ENCODE measurements at places on chromosomes 11 and 22. TPM values are rescaled to one million over a fixed set of nuclear protein-coding genes. Genes with fewer than 3 reads are reported as not detected.

The SCGB1C1 gene
- not detected for total RNA-seq

The PRG3 gene
- total RNA-seq: not detected

The APOA5 gene
- total RNA-seq: not detected

The SLC22A8 gene
- not detected for total RNA-seq

The ZNRF3 gene
- total RNA-seq: 18.4 TPM

The KDM4E gene
- total RNA-seq: not detected

The MUC5AC gene
- 0.02 TPM for total RNA-seq

The RAPSN gene
- total RNA-seq: not detected

The KCTD17 gene
- 33.2 TPM for total RNA-seq

The SLC25A18 gene
- 1.4 TPM for total RNA-seq

The IL18BP gene
- 6.3 TPM for total RNA-seq

The SCGB2A2 gene
- 40.0 TPM for total RNA-seq

The SAA4 gene
- not detected for total RNA-seq

DNA sequence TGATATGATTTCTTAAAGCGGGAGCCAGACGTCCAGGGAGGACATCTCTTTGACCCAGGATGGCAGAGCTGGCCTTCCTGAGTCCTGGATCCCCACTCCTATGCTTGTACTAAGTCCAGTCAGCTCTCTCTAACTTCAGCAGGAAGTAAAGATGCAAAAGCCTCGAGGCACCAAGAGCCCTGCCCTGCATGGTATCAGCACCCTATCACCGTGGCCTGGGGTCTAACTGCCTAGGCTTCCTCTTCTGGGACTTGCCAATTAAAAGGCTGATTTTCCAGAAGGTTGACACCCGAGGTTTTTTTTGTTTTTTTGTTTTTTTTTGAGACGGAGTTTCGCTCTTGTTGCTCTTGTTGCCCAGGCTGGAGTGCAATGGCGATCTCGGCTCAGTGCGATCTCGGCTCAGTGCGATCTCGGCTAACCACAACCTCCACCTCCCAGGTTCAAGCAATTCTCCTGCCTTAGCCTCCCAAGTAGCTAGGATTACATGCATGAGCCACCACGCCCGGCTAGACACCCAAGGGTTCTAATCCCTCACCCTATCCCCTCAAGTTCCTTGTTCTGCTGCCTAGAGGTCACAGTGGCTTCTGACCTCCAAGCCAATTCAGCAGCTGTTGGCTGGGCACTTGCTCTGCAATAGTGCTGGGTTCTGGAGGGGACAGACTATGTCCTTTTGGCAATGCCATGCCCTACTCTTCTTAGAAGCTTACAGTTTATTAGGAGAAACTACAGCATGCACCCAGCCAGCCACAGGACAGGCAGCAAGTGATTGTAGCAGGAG, 50.6 kb upstream of the FTH1 start:
- no peaks in the 10 kb centered on the region for H3K36me3 ChIP-seq
- no peak for ATAC-seq
- H3K4me3 ChIP-seq: no peak overlapping the region
- no peaks in the 10 kb centered on the region for H3K27me3 ChIP-seq

GRCh38 chr11:70313945-70314344, 43.5 kb downstream of the PPFIA1 start:
- H3K36me3 ChIP-seq: no peaks in the 10 kb centered on the region
- H3K27ac ChIP-seq: no peak overlapping the region
- no peak for ATAC-seq
- no peak overlapping the region for H3K4me3 ChIP-seq
- H3K27me3 ChIP-seq: no peaks in the 10 kb centered on the region
- no peaks in the 10 kb centered on the region for H3K4me1 ChIP-seq

DNA sequence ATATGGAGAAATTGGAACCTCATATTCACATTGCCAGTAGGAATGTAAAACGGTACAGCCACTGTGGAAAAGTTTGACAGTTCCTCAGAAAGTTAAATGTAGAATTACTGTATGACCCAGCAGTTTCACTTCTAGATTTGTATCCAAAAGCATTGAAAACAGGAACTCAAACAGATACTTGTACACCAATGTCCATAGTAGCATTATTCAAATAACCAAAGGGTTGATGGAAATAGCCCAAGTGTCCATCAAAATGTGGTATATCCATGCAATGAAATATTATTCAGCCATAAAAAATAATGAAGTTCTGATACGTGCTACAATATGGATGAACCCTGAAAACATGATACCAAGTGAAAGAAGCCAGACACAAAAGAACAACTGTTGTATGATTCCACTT, 17.8 kb downstream of the PRRG4 start:
- peaks cover 3% of the 10 kb centered on the region for H3K27me3 ChIP-seq
- no peaks in the 10 kb centered on the region for H3K4me1 ChIP-seq
- ATAC-seq: no peak
- H3K36me3 ChIP-seq: no peaks in the 10 kb centered on the region

DNA sequence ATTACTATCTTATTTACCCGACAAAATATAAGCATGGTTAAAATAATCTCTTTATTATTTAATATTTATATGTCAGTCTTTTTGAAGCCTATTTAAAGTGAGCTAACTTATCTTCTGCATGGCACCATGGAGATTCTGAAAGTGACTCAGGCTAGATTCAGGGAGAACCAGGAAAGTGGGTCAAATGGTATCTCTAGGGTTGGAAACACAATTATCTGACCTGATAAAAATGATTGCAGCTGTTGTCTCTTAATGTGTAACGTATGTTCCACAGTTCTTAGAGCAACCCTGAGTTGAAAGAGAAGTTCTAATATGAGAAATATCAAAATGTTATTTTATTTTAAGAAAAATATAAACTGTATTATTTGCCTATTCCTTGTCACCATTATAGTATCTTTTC, 143.1 kb upstream of the CARD18 start:
- H3K4me1 ChIP-seq: no peaks in the 10 kb centered on the region
- H3K27me3 ChIP-seq: no peaks in the 10 kb centered on the region
- no peak overlapping the region for H3K27ac ChIP-seq
- H3K36me3 ChIP-seq: no peaks in the 10 kb centered on the region
- no peak for ATAC-seq

DNA sequence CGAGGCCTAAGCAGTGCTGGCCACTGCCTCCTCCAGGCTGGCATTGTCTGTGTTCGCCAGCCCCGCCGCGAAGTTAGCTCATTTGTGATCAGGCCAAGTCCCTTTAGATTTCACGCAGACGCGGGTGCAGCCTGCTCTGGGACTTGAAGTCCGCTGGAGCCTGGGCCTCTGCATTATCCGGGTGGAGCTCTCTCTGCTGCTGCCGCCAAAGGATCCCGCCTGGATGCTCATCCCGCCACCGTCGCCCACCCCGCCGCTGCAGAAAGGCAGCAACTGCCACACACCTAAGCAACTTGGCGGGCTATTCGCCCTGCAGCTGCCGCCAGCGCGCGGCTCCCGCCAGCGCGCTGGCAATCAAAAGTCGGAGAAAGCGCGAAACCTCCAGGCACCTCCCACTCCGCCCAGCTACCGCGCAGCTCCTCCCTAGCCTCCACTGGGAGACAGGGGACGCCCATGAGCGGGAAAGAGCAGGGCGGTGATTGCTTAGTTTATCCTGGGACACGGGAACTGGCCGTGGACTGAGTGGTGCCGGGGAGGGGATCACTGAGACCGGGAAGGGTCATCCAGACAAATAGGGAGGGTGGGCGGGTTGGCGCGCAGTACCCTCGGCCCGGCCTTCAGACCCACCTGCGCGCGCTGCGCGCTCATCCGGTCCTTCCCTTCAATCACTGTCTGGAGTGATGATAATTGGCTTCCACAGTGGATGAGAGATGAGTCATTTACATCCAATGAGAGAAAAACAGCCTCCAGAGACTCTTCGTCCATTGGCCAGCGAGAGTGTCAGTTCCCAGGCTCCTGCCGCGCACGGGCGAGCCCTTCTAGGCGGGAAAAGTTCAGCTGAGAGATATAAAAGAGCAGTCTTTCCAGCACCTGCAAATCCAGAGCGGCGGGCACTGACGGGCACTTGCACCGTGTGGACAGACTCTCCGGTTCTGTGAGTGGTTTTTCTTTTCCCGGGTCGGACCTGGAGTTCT, at the start of gene FAM111B:
Gene FAM111B, plus strand, starts transcription at position 875 of the 974 bp plus-strand sequence. CDS start 2,389 bp downstream, outside the sequence.
- H3K36me3 ChIP-seq: no peaks in the 10 kb centered on the region
- H3K27me3 ChIP-seq: peaks cover 17% of the 10 kb centered on the region
- no peaks in the 10 kb centered on the region for H3K4me1 ChIP-seq
- peak within 1 kb of the TSS; percentile 61 for H3K27ac ChIP-seq
- ATAC-seq: peak; percentile 94
- peak within 1 kb of the TSS; percentile 29 for H3K4me3 ChIP-seq

- H3K4me1 ChIP-seq: no peaks in the 10 kb centered on the region
- no peak for ATAC-seq
- H3K27me3 ChIP-seq: peaks cover 8% of the 10 kb centered on the region
- H3K36me3 ChIP-seq: peaks cover 56% of the 10 kb centered on the region
These were observed 48.8 kb upstream of the TTLL12 start for GRCh38 chr22:43235445-43236409.

DNA sequence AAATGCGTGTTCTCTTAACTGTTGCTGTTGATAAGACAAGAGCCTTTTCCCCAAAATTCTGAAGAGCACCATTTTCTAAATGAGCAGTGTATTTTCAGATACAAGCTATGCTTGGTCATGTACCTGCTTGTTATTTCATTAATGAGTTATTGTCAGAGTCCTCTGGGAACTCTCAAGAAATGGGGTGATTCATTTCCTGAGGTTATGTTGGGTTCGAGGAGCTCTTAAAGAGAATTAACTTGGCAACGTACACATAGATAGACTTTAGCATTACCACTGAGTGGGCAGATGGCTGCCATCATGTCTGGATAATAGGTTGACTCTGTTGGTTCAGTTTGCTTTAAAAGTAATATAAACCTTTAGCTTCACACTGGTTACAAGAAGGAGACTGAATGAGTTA, 87.9 kb upstream of the SORL1-AS1 start:
- peaks cover 22% of the 10 kb centered on the region for H3K36me3 ChIP-seq
- H3K4me3 ChIP-seq: no peak overlapping the region
- H3K27me3 ChIP-seq: no peaks in the 10 kb centered on the region
- no peak for ATAC-seq
- H3K4me1 ChIP-seq: no peaks in the 10 kb centered on the region

GRCh38 chr11:1625541-1625940, 3.6 kb upstream of the KRTAP5-4 start:
- no peak for ATAC-seq

- H3K36me3 ChIP-seq: peaks cover 42% of the 10 kb centered on the region
- peak; percentile 61 for ATAC-seq
- no peak overlapping the region for H3K27ac ChIP-seq
These were observed 11.8 kb downstream of the TUB start for GRCh38 chr11:8092587-8093424.

GRCh38 chr11:3894128-3894731, 38.8 kb downstream of the STIM1 start:
- no peaks in the 10 kb centered on the region for H3K27me3 ChIP-seq
- H3K4me3 ChIP-seq: no peak overlapping the region

GRCh38 chr22:31947296-31947695, 3.0 kb downstream of the YWHAH start:
- no peak overlapping the region for H3K27ac ChIP-seq
- no peaks in the 10 kb centered on the region for H3K27me3 ChIP-seq
- no peaks in the 10 kb centered on the region for H3K36me3 ChIP-seq
- no peak for ATAC-seq

GRCh38 chr11:17855531-17856290, 121.1 kb downstream of the KCNC1 start:
- H3K4me1 ChIP-seq: no peaks in the 10 kb centered on the region
- H3K27ac ChIP-seq: no peak overlapping the region
- ATAC-seq: no peak
- H3K36me3 ChIP-seq: peaks cover 5% of the 10 kb centered on the region
- no peak overlapping the region for H3K4me3 ChIP-seq
- no peaks in the 10 kb centered on the region for H3K27me3 ChIP-seq

- H3K4me1 ChIP-seq: peaks cover 26% of the 10 kb centered on the region
- H3K27ac ChIP-seq: no peak overlapping the region
- H3K4me3 ChIP-seq: no peak overlapping the region
- ATAC-seq: no peak
These were observed 90.0 kb downstream of the CDKN1C start for GRCh38 chr11:2795491-2795991.

DNA sequence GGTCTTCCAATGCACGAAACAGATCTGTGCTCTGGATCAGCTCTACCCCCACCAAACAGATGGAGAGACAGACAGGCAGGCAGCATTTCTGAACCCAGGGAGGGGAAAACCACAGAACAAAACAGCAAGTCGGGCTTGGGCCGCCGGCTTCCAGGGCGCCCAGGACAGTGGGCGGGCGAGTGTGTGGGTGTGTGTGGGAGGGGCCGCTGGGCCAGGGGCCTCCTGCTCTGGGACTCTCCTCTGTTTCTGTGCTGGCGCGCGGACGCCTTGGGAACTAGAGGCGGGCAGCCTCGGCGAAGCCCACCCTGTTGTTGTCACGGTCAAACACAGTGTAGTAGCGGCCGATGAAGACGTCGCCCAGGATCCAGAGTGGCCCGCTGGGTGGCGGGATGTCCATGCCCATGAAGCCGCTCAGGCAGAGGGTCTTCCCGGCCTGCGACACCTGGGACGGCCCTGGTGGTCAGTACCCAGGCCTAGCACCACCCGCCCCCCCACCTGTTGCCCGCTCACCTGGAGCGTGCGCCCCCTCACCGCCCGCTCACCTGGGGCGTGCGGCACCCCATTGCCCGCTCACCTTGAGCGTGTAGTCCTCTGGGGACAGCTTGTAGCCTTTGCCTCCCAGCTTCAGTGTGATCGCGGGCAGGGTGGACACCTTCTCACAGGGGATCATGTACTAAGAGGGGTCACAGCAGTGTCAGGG, 3.0 kb upstream of the IFITM10 start:
- no peak overlapping the region for H3K27ac ChIP-seq
- H3K36me3 ChIP-seq: no peaks in the 10 kb centered on the region
- H3K4me3 ChIP-seq: no peak overlapping the region
- no peak for ATAC-seq
- peaks cover 9% of the 10 kb centered on the region for H3K4me1 ChIP-seq
- peaks cover 22% of the 10 kb centered on the region for H3K27me3 ChIP-seq

DNA sequence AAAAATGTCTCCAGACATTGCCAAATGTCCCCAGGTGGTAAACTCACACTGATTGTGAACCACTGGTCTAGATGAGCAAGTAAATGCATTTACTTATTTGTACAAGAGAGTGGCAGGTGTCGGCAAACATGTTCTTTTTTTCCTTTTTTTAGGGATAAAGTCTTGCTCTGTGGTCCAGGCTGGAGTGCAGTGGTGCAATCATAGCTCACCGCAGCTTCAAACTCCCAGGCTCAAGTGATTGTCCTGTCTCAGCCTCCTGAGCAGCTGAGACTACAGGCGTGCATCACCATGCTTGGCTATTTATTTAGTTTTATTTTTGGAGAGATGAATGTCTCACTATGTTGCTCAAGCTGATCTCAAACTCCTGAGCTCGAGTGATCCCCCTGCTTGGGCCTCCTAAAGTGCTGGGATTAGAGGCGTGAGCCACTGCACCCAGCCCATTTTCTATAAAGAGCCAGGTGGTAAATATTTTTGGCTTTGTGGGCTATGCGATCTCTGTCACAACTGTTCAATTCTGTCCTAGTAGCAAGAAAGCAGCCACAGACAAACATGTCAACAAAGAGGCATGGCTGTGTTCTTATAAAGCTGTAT, 1.4 kb downstream of the VPREB1 start:
- no peak overlapping the region for H3K4me3 ChIP-seq
- H3K4me1 ChIP-seq: no peaks in the 10 kb centered on the region
- no peaks in the 10 kb centered on the region for H3K36me3 ChIP-seq
- H3K27ac ChIP-seq: no peak overlapping the region
- no peak for ATAC-seq

All from gastroesophageal sphincter (tissue), 4 donors.